ENCODE measurements at places on chromosomes 16 and 17.

GRCh38 chr16:57213462-57213861 is 27.3 kb downstream of the RSPRY1 start:
- no peak for DNase-seq

- DNase-seq: no peak
Observed at GRCh38 chr17:49984283-49984682, 10.7 kb downstream of the DLX3 start.

DNA sequence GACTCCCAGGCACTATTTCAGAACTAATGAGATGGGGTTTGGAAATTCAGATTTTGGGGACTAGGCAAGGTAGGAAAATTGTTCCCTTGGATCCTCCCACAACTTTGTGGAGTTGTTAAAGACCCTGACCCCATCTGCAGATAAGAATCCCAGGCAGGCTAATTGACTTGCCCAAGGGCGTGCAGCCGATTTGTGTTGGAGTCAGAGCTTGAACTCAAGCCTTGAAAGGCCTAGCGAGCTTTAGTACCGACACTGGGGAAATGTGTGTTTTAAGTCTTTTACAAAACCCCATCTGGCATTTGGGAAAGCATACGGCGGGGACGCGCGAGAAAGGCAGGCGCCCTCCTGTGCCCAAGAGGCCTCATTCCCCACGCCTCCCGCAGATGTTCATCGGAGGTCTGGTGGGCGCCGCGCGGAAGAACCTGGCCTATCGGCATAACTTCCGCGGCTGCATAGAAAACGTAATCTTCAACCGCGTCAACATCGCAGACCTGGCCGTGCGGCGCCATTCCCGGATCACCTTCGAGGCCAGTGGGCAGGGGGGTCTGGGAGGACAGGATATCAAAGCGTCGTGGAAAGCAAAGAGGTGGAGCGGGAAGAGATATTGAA is 4.3 kb downstream of the CNTNAP1 start:
- no peak for DNase-seq

DNA sequence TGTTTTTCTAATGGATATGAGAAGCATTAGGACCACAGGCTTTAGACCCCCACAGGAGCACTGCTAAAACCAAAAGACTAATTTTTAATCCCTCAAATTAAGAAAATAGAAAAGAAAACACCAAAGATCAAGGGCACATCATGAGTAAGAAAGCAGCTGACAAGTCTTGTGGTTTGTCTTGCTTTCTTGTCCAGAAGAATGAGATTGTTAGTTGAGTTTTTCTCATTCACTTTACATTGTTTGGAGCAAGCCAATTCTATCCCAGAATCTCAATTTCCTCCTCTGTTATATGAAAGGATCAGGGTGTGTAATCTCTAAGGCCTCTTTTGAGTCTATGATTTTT is 899.0 kb downstream of the KCNJ2 start:
- DNase-seq: no peak

GRCh38 chr17:56131431-56131830 is 21.8 kb upstream of the ANKFN1 start:
- DNase-seq: no peak

GRCh38 chr17:9183306-9183705 is 162.0 kb downstream of the NTN1 start:
- DNase-seq: no peak

DNA sequence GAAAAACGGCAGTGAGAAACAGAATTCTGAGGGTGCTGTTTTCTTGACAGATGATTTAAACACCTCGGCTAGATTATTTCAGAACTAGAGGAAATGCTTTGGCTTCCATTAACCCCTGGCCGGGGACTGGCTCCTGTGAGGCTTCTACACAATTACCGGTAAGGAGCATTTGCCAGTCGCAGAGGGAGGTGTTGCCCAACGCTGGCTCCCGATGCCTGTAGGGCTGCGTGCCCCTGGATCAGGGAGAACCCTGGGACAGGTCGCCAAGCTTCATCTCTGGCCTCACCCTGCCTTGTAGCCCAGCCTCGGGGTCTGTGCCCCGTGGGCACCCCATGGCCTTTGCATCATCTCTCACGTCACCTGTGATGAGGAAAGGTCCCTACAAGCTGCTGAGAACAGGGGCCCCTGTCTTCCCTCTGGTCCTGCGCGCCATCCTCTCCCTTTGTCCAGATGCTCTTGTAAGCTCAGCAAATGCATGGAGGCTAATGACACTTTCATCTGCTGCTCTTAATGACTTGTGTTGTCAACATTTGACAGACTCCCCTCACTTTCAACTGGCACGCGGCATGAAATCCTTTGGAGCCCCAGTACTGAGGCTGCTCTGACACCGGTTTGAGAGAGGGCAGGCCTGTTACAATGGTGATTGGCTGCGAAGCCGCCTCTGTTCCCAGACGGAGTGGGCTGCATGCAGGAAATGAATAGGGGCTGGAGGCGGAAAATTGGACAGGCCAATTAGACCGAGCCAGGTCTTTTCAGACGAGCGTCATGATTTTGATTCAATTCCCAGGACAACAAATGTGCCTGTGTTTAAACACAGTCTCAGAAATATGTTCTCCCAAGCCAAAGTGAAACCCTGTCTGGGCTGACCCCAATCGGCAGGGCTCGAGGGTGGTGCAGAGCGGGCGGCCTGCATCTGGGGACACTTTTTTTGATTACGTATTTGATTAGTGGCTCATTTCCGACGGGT is 85.5 kb upstream of the DOC2B start:
- DNase-seq: no peak

DNA sequence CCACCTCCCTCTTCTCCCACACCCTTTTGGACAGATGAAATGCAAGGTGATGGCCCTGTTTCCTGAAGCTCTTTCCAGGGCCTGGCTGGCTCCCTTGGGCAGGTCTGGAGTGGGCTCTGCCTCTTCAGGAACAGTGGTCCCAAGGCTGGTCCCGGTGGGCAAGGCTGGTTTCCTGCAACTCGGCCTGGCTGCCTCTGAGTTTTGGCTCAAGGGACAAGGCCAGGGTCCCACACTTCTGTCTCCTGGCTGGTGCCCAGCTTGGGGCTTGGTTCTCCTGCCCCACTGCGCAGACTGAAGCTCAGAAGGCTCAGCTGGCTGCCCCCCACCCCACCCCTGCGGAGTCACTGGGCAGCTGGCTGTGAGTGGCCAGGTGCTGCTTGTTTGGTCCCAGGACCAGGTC is 3.8 kb upstream of the ACTG1 start:
- no peak for DNase-seq

DNA sequence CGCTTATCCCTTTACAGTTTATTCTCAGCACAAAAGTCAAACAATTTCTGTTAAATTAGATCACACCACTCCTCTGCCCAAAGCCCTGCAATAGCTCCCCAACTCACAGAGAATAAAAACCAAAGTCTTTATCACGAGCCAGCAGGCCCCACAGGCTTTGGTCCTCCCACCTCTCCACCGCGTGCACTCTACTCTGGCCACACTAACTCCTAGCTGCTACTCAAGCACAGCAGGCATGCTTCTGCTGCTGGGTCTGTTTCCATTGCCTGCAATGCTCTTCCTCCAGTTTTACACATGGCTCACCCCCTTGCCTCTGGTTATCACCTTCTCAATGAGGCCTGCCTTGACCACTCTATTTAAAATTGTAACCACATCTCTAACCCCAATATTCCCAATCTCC is 27.6 kb downstream of the HELZ start:
- no peak for DNase-seq

DNA sequence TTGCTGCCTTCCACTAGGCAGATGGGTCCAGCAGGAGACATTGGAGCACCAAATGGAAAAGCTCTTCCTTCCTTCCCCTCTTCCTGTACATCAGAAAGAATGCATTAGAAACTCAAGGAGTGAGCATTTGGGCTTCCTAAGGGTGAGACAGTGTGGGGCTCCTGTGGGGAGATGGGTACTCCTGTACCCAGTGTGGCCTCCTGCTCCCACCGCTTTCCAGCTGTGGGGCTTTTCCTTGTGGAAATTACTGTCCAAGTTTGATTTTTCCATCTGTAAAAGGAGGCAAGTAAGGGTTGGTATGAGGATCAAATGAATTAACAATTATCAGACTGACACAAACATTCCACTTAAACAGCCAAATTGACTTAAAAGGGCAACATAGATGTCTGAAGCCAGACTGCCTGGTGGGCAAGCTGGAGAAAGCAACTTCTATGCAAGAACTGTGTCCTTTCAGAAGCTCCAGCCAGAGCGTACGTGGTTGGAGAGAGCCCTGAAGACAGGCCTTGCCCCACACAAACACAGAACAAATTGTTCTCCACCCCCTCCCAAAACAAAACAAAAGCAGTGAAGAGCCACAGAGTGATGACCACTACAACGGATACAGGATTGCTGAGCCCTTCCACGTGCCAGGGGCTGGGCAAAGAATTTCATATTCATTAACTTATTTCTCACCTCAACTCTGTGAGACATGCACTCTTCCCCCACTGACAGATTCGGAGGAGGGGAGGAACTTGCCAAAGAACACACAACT is 23.1 kb upstream of the ALDH3A1 start:
- no peak for DNase-seq

GRCh38 chr17:71200597-71200996 is 920.2 kb upstream of the SOX9 start:
- no peak for DNase-seq

- no peak for DNase-seq
Observed at GRCh38 chr16:53743149-53743566, 39.2 kb downstream of the FTO start.

- DNase-seq: no peak
Observed at GRCh38 chr17:64692187-64692586, 30.1 kb upstream of the SMURF2 start.

DNA sequence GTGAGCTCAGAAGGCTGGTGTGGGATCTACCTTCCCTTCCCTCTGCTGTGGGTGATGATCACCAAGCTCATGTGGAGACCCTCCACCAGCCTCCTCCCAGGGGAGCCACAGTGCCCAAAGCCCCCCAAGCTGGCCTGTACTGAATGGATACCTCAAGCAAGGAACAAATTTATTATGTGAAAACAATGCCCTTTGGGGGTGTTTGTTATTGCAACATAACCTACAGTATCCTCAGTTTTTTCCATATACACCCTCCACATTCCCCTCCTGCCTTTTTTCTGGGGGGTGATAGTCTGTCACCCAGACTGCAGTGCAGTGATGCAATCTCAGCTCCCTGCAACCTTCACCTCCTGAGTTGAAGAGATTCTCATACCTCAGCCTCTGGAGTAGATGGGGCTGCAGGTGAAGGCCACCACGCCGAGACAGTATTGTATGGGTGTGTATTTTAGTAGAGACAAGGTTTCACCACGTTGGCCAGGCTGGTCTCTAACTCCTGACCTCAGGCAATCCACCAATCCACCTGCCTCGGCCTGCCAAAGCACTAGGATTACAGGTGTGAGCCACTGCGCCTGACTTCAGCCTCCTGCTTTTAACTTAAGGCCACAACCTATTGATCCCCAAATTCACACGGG is 215.9 kb downstream of the CPPED1 start:
- DNase-seq: no peak

- no peak for DNase-seq
Observed at GRCh38 chr16:75264457-75264998, 13.1 kb upstream of the BCAR1 start.

DNA sequence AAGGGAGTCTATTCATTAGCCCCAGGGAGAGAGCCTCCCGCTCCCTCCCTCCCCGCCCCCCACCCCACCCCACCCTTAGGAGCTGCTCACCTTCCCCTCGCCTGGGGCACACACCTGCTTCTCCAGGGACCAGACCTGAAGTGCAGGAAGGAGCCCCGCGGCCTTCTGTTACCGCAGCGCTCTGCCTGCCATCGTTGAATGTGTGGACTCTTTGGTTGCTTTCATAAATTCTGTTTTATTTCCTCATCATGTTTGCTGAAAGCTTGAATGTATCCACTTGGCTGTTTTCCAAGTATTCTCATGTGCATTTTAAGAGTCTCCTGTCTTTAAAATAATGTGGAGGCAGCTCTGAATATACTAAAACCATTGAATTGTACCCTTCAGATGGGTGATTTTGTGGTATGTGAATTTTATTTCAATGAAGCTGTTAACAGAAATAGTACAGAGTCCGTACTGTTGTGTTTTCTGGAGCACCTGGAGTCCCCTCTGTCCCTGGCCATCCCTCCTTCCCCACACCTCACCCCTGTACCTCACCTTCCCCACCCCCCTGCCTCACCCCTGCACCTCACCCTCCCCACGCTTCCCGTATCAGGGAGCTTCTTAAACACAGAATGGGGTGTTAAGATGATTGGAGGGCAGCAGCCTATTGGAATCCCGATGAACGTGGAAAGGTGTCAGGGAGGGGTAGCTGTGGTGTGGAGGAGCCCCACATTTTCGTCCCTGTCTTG is 25.5 kb downstream of the RAB11FIP3 start:
- no peak for DNase-seq

- no peak for DNase-seq
Observed at GRCh38 chr17:8921147-8921546, 44.4 kb downstream of the PIK3R5 start.

- DNase-seq: no peak
Observed at GRCh38 chr17:59859444-59860025, 33.2 kb downstream of the TUBD1 start.

DNA sequence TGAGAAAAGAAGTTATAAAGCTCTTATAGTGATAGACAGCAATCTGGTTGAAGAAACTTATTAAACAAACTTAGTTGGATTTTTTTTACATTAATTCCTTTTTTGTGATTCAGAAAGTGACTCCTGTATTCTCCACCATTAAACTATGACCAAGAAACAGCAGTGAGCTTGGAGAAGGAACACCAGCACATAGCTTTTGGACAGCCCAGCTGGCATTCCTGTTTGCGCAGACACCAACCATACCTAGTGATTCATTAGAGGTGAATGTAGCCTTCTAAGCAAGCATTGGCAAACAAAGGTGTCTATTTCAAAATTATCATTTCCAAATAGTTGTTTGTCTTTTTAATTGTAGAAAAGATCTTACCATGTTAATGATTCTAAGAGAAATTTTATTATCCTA is 94.4 kb downstream of the STXBP4 start:
- no peak for DNase-seq

GRCh38 chr17:4559966-4560365 is 411 bp downstream of the GGT6 start:
- DNase-seq: no peak

GRCh38 chr17:65817951-65818350 is 256.5 kb upstream of the AXIN2 start:
- DNase-seq: no peak

- no peak for DNase-seq
Observed at GRCh38 chr16:31428279-31428597, at the start of gene COX6A2. Gene COX6A2 (minus strand): TSS chr16:31428360. CDS start chr16:31428325, 35 bp downstream.
